ENCODE measurements at places on chromosomes 5 and 9.

GRCh38 chr9:2281803-2282185, 266.6 kb downstream of the SMARCA2 start:
- no peak for DNase-seq

DNA sequence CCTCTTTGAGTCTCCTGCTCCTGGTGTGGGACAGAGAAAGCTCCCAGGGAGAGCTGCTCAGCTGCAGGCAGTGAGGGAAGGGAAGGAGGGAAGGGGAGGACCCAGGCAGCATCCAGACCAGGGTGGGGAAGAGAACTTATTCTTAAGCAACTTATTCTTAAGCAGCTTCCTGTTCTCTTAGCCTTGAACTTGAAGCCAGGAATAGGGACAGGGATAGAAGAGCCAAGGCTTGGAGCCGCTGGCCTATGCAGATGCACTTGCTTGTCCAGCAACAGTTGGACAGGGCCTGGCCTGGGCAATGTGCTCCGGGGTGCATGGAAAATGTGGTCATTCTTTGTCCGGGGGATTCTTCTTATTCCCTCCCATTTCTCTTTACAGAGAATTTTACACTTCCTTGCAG, 31.4 kb upstream of the SPTLC1 start:
- no peak for DNase-seq

- no peak for DNase-seq
Measured at GRCh38 chr5:134392301-134392700, 19.4 kb downstream of the CDKN2AIPNL start.

- DNase-seq, result no peak
Measured at GRCh38 chr9:85248514-85249312, 493.0 kb downstream of the AGTPBP1 start.

DNA sequence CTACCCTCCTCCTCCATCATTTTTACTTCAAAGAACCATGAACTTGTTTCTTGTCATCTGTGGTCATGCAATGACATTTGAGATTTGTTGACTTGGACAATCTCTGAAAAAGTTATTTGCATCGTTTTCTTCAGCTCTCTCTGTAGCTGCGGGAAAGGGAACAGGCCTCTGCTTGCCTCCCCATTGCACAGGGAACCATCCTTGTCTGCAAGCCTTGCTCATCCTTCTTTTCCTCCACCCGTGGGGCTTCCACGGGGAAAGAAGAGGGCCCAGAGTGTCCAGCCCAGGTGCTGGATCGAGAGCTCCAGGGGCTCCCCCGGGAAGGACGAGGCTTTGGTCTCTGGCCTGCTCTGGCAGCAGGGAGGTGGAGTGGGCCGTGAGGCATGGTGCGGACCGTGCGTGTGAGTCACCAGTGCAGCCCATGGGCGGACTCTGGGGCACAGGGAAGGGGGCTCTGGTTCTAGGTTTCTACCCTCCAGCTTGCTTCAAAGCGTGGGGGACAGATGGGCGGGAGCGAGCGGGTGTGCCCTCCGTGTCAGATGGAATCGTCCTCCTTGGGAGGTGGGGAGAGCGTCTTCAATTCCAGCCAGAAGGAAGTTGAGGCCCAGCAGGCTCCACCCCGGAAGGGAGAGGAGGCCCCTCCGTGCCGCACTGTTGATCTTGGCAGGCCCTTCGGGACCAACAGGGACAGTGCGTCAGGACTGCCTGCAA, 6.0 kb upstream of the IRX4 start:
- DNase-seq, result no peak

DNA sequence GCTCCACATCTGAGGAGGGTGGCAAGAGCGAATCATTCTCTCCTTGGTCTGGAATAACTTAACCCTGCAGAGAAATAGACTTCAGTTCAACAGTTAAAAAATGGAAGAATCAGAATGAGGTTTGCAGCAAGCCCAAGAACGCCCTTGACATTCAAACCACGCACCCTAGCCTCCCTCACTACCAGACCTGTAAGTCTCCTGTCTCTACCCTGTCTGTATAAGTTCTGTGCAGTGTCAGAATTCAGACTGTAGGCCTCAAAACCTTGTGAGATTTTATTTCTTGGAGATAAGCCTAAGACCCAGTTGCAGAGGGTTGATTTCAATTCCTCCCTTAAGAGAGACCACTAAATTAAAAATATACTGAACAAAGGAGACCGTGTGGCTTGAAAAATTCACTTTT, 35.8 kb upstream of the PLPP1 start:
- no peak for DNase-seq

- DNase-seq, result no peak
Measured at GRCh38 chr9:89519366-89519805, 21.5 kb upstream of the SEMA4D start.

DNA sequence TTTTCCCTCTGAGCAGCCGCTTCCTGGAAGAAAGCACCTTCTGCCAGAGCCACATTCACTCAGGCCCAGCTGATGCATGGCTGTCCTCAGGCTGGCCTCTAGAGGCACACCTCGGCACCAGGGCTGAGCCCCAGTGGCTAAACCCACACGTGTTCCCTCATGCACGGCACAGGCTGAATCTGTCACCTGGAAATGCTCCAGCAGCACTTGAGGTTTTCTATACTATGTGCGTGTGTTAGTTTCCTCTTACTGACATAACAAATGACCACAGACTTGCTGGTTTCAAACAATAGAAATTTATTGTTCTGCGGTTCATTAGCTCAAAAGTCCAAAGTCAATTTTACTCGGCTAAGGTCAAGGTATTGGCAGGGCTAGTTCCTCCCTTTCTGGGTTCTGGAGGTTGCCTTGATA, 141.4 kb downstream of the LRRC70 start:
- DNase-seq, result no peak

GRCh38 chr5:147327421-147327820, 92.6 kb downstream of the STK32A start:
- DNase-seq, result no peak

- no peak for DNase-seq
Measured at GRCh38 chr9:133443982-133444381, 15.8 kb upstream of the CACFD1 start.

GRCh38 chr9:124527781-124528180, 20.6 kb upstream of the NR5A1 start:
- no peak for DNase-seq

GRCh38 chr5:155908543-155908942, 418.4 kb upstream of the SGCD start:
- no peak for DNase-seq

- no peak for DNase-seq
Measured at GRCh38 chr5:9951865-9952516, 297.7 kb downstream of the ATPSCKMT start.

GRCh38 chr9:130845901-130846481, 10.9 kb downstream of the ABL1 start:
- DNase-seq, result no peak

GRCh38 chr5:68054638-68055037, 160.9 kb upstream of the PIK3R1 start:
- no peak for DNase-seq

DNA sequence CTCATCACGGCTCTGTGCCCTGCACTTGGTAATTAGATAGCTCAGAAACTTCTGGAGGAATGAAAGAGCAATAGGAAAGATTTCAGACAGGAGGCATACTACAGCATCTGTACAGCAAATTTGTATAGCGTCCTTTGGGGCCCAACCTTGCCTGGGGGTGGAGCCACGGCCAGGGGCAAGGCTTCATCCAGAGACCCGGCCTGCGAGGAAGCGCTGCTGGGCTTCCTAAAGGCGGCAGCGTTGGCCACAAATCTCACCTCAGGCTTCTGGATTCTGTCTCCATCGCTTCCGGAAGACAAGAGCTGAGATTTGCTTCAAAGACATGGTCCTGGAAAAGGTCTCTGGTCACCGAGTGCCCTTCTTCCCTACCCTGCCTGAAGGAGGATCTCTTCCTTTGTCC, 12.2 kb upstream of the SPATA31D1 start:
- DNase-seq, result no peak

DNA sequence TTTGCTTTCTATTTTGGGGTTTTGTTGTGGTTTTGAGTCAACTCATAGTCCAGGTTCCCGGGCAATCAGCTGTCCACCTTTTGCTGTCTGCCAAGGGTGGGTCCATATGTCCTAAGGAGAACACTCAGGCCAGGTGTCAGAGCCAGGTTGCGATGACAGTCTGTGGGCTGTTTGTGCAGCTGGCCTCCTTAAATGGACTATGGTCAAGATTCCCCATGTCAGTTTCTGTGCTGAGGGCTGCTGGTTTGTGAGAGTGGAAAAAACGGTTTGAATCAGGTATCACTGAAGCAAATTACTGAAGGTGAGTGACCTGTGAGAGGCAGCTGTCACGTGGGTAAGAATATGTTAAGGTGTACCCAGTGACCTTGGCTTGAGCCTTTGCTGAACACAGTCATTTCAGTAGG, 33.0 kb downstream of the SNX30 start:
- DNase-seq, result no peak

DNA sequence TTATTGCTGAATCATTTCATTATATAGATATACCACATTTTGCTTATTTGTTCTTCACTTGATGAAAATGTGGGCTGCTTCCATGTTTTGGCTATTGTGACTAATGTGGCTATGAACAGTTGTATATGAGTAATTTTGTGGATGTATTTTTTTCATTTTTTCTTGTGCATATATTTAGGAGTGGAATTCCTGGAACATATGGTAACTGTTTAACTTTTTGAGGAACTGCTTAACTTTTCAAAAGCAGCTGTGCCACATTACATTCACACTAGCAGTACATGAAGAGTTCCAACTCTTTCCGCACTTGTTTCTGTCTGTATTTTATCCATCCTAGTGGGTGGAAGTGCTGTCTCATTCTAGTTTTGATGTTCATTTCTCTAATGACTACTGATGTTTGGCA, 67.8 kb downstream of the JAK2 start:
- DNase-seq, result no peak

DNA sequence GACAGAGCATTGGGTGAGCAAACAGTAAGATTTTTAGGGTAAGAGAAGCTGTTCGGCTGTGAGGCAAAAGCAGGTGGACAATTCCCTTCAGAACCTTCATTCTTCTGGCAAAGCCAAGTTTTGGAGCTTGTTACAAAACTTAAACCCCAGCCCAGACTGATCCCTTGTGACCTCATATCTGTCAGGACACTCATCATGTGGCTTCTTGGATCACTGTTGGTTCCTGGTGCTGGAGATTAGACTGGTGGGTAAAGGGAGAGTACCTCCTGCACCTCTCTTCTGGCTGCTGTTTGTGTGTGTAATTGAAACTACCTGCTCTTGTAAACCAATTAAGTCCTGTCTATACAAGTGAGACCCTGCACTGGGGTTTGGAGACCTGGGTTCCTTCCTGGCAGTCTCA, 21.0 kb downstream of the LARP1 start:
- no peak for DNase-seq

DNA sequence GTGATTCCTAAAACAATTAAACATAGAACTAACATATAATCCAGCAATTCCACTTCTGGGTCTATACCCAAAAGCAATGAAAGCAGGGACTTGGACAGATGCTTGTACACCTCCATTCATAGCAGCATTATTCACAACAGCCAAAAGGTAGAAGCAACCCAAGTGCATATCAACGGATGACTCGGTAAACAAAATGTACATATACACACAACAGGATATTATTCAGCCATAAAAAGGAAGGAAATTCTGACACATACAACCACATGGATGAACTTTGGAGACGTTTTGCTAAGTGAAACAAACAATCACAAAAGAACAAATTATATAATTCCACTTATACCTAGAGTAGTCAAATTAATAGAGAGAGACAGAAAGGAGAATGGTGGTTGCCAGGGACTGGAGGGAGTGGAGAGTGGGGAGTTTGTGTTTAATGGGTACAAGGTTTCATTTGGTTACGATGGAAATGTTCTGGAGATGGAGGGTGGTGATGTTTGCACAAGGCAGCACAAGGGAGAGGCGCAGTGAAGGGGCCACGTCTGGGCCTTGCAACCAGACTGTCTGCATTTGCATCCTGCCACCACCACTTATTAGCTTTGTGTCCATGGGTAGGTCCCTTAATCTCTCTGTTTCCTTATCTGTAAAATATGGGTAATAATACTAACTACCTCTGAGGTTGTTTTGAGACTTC, 36.3 kb upstream of the RLN1 start:
- no peak for DNase-seq

- no peak for DNase-seq
Measured at GRCh38 chr9:126550891-126551351, 62.8 kb upstream of the LMX1B start.

GRCh38 chr9:131849391-131849790, 109.5 kb upstream of the RAPGEF1 start:
- no peak for DNase-seq

DNA sequence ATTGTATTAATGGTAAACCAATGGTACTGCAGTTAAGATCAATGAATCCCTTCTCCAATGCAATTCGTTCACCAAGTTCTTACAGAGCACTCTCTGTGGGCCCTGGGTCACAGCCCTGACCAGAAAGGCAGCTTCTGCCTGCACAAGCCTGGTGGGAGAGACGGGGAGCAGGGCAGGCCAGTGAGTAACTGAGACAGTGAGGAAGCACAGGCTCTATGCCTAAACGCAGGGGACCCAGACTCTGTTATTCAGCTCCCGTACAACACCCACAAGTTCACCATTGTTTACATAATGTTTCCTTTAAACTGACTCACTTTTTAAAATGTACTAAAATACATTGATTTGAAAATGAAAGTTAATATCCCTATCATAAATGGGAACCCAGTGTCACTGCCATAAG, 40.5 kb upstream of the CTSL start:
- DNase-seq, result no peak

DNA sequence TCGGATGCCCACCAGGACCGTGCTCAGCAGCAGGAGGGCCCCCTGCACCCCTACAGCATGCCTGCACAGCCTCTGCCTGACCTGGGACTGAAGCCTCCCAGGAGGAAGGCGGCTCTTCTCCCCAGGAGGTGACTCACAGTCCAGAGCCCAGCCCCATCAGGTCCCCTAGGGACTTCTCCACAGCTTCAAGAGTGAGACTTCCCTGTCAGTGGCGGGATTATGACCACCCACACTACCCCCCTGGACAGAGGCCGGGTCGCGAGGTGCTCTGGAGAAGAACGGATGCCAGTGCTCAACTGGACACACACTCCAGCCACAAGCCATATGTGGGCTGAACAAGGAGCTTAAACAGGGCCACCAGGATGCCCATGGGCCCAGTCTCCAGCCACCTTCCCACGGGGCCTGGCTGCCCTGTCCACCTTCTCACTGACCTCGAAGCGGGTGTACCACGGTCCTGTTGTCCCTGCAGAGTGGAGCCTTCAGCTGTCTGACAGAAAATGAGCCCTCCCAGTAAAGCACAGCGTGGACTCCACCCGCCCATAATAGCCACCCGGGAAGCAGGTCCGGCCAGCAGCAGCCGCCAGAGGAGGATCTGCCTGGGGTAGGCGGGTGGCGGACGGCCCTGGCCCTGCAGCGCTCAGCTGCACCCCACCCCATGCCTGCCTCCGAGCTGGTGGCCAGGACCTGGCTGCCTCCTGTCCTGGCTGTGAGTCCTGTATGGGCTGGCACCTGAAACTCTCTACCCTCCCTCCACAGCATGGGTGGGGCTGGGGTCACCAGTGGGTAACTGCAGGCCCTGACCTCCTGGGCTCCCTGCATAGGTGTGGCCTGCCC, 54.7 kb downstream of the SEMA4D start:
- DNase-seq, result no peak

- no peak for DNase-seq
Measured at GRCh38 chr9:85157772-85158171, 488.2 kb downstream of the NTRK2 start.

DNA sequence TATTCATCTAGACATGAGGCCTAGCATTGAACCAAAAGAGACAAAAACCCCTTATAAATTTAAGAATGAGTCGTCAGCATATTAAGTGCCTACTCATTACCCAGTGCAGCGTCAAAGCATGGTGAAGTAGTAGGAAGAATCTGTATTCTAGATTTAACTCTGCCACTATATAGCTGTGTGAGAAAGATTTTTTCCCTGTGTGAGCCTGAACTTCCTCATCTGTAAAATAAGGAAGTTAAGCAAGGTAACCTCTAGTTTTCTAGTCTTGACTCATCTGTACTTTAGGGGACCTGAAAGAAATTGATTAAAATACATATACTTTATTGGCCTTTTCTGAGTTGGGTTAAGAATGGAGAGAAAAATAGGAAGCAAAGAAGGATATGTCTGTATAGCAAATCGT, 82.1 kb upstream of the RUSC2 start:
- no peak for DNase-seq
